ENCODE measurements at places on chromosomes 11 and 22.

DNA sequence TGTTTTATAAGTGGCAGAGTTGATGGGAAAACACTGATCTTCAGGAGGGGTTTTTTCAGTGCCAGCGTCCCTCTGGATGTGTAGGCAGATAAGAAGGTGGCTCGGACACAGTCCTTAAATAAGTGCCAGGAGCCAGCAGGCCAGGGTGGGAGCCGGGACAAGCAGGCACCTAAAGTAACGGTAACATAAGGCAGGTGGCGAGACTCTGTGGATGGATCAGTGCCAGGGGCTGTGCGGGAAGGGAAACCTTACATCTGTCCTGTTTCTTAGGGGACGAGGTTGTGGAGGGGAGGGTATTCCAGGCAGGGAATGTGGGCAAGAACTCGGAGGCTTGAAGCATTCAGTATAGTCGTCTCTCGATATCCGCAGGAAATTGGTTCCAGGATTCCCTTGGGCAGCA is 15.9 kb downstream of the BCR start:
- DNase-seq: no peak

DNA sequence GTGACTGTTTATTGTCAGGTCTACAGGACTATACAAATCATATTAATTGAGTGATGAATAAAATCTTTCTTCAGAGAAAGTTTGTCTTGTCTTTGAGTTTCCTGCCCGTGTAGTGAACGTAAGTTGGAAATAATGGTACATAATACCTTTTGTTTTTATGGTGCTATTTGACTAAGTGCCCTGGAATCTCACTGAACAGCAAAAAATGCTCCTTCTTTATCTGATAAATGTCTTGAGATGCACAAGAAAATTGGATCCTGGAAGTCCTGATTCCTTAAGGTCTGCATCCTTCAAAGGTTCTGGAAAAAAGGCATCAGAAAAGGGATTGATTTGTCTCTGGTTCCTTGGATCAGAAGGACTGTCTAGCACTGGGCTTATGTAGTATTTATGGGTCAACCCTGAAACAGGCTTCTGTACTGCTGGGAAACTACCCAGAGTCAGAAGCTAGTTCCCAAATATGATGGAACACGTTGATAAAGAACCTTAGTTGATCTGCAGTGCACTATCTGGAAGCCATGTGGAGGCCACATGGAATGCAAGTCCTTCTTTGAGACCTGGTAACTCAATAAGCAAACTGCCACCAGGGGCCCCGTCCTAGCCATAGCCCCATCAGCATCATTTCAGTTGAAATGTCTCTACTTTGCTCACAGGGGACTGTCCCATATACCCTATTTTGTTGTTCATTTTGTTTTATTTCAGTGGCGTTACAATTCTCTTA is 100.6 kb upstream of the CD44 start:
- DNase-seq: no peak

- no peak for DNase-seq
Measured at GRCh38 chr22:27226666-27227065, 569.3 kb downstream of the MIAT start.

DNA sequence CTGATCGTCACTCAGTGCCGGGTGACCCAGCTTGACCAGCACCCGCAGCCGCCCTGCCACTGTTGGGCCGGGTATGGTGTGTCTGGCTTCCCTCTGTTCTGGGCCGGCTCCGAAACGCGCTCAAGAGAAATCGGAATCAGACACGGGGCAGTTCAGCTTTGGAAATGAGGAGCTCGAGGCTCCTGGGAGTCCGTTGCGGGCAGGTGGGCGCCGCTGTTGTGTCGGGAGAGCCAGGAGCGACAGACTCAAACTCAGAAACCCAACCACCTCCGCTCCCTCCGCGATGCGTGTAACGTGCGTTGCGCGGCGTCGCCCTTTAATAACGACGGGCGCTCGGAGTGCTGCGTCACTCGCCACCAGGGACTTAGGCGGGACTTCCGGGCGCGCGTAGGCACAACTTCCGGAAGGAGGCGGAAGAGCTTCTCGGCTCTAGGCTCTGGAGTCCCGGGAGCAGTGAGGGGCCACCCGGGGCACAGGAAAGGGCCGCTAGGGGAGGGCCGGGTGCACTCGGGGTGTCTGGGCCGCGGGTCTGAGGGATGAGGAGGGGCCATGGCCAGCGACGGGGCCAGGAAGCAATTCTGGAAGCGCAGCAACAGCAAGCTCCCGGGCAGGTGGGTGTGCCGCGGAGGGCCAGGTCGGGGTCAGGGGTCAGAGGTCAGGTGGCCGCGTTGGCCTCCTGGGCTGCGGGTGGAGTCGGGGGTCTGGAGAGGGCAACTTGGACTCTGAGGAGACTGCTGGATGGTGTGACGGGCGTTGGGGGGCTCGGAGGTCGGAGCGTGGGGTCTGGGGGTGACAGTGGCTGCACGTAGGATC is at the start of gene TBC1D22A:
Gene TBC1D22A (plus strand): TSS at position 413 of the 813 bp plus-strand sequence. CDS start 137 bp downstream, at position 550.
- peak; percentile 87 for DNase-seq

DNA sequence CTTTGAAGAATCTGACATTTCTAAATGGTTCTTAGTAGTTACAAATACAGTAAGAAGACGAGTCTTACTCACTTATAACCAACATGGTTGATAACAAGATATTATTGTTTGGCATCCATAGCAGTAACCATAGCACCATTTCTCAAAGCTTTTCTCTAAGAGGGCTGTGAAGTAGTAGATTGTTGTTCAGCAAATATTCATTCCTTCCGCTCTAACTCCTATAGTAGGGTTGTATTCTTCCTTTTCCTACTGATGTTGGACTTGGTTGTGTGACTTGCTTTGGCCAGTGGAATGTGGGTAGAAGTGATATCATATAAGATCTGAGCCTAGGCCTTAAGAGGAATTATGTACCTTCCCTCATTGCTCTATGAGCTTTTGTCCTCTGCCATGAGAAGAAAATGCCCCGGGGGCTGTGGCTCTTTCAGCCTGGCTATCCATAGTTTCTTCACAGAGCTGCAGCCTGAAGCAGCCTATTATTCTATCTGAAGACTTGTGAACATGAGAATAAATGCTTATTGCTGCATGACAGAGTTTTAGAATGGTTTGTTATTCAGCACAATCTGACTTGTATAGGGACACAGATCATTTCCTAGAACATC is 28.9 kb upstream of the ZBED5 start:
- DNase-seq: no peak

- no peak for DNase-seq
Measured at GRCh38 chr11:62341588-62341987, 4.3 kb downstream of the ASRGL1 start.

- no peak for DNase-seq
Measured at GRCh38 chr22:24303007-24303406, 32.4 kb downstream of the SPECC1L start.

GRCh38 chr22:44340271-44341239 is 27.8 kb upstream of the SHISAL1 start:
- peak; percentile 8 for DNase-seq
